IPS-NIHi11 (cell line): ENCODE measurements at places on chromosomes 12 and 14.

DNA sequence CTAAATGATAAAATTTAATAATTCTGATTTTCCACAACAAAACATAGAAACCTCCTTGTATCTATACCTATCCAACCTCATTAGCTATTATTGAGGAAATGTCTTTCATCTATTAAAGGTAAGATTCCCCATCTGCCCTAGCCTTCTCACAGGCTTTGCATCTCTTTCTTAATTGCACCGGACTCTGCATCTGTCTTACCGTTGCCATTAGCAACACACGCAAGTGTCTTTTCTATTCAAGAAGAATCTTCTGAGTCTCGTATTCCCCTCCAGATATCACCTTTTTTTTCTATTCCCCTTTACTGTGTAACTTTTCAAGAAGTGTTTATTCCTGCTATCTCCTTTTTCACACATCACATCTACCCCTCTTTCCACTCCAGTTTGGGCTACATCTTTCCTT lies 500.0 kb downstream of the NOVA1 start:
- no peak for DNase-seq

DNA sequence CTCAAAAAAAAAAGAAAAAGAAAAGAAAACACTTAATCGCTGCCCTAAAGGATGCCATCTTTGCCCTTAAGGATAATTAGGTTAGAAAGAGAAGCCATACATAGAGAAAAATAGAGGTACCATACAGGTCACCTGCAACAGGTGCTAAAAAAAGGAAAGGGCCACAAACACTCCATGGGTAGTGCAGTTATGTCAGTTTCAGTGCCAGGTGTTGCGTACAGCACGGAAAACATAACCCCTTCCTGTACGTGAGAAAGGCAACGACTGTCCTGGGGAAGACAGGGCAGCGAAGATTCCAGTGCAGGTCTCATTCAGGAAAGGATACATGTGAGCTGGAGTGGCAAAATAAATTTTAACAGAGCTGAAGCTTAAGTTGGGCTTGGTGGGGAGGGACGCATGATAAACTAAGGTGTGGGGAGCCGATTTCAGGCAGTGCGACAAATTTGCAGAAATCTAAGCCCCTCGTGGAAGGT lies 553 bp upstream of the DAZAP2 start:
- DNase-seq, result no peak

DNA sequence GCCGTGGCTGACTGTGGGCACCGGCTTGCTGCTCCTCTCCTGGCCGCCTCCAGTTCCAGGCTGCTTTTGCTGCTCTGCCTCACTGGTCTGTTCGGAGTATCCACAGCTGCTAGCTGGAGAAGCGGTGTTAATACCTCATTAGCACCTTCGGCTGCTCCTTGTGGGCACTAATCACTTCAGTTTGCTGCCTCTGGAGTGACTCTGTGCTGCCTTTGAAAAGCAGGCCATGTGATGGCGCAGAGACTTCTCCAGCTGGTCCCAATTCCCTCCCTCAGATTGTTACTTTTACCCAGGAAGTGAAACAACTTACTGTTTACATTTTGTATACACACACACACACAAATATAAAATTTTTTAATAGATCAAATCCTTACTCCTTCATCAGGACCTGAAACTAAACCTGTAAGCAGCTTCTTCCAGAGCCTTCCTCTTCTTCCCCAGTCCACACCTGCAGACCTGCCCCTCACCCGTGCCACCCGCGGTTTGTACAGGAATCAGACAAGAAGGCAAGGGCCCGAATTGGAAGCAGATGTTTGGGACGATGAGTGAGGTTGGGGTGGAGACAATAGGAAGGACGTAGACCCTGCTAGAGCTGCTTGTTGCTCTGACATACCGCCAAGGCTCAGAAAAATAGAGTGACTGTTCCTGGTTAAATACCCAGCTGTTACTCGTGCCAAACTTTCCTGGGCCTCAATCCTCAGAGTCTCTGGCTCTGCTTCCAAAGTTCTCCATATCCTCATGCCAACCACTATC lies 41.5 kb upstream of the LTBP2 start:
- no peak for DNase-seq

- DNase-seq, result peak; percentile 9
Observed at GRCh38 chr14:48792376-48793024, 793.7 kb downstream of the RPS29 start.

- no peak for DNase-seq
Observed at GRCh38 chr12:104426926-104427546, 29.7 kb upstream of the CHST11 start.

DNA sequence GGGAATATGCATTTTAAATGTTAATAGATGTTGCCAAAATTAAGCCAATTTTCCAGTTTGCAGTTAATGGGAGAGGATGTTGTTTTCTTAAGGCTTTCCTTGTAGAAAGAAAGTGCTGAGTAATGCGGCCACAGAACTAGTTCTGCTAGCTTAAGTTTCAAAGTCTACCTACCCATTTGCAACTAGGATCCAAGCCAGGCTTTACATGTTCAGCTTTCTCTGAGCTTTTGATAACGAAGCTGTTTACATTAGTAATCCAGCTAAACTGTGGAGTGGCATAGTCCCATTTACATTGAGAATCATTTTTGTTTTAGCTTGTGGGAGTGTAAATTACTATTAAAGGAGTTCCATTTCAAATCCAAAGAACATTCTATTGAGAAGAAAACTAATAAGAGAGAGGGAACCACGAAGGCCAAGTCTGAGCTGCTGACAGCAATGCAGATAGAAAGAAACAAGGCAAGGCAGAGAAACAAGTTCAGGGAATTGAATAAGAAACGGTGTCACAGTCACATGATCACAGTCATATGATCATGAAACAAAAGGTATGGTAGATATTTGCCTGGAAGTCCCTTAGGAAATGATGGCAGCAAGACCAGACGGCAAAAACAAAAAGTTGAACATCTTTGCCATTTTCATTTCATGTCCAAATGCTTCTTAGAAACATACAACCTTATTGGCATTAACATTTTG lies 274.9 kb downstream of the PAWR start:
- no peak for DNase-seq

DNA sequence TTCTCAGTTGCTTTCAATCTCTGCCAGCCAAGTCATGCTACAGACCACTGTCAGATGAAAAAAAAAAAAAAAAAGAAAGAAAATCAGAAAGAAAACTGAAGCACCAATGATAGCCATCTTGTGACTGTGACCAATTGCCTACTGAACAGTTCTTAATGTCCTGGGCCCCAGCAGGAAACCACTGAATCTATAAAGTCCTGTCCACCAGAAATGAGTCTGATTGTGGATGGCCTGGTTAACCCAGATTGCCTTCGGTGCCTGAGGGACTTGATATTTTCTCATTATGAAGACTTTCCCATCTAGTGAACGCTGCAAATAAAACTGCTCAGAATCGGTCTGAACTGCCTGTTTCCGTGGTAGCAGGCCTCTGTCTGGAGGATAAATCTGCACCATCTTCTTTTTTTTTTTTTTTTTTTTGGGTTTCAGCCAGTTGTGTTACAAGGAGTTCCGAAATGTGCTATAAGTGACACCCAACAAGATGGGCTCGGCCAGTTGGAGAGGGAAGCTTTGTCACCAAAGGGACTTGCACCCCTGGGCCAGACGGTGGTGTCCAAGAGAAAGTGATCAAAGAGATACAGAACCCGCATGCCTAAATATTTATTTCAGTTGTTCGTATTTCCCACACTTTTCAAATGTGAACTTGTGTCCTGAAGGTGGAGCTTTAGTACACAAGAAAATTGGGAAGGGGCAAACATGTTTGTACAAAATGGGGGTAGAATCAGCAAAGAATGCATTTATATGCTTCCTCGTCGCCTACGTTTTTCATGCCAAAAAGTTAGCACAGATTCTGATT lies 3.0 kb upstream of the PLXNC1 start:
- no peak for DNase-seq
